ENCODE measurements at places on chromosomes 4 and X.
A peak's percentile ranks its signal among the peaks of the same experiment; 100 is the strongest.

DNA sequence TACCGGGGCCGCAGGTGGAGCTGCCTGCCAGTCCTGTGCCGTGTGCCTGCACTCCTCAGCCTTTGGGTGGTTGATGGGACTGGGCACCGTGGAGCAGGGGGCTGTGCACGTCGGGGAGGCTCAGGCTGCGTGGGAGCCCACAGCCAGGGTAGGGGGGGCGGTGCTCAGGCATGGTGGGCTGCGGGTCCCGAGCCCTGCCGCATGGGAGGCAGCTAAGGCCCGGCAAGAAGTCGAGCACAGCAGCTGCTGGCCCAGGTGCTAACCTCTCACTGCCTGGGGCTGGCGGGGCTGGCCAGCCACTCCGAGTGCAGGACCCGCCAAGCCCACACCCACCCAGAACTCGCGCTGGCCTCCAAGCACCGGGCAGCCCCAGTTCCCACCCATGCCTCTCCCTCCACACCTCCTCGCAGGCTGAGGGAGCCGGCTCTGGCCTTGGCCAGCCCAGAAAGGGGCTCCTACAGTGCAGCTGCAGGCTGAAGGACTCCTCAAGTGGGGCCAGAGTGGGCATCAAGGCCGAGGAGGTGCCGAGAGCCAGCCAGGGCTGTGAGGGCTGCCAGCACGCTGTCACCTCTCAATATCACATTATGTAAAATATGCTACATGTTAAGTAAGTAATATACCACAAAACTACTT lies 104.1 kb downstream of the COX7B2 start:
- DNase-seq = no peak

- no peak for DNase-seq
Measured at GRCh38 chr4:26533685-26534084, 43.4 kb upstream of the CCKAR start.

DNA sequence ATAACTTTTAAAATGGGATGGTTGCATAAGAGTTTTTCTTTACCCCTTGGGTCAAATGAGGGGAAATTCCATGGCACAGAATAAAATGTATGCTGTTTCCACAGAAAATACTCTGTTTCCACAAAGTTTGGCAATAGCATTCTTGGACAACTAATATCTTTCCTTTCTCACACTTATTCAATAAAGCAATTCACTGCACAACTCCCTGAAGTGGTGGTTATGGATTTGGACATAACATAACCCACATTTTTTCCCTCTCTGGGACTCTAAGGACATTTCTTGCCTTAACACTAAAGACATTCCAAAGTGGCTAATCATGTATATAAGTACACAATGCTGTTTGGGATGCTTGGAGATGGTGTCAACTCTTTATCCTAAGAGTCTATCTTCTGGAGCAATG lies 51.7 kb upstream of the GPM6B start:
- peak; percentile 31 for DNase-seq

GRCh38 chr4:153521999-153522801 lies 56.0 kb downstream of the TMEM131L start:
- DNase-seq = no peak

DNA sequence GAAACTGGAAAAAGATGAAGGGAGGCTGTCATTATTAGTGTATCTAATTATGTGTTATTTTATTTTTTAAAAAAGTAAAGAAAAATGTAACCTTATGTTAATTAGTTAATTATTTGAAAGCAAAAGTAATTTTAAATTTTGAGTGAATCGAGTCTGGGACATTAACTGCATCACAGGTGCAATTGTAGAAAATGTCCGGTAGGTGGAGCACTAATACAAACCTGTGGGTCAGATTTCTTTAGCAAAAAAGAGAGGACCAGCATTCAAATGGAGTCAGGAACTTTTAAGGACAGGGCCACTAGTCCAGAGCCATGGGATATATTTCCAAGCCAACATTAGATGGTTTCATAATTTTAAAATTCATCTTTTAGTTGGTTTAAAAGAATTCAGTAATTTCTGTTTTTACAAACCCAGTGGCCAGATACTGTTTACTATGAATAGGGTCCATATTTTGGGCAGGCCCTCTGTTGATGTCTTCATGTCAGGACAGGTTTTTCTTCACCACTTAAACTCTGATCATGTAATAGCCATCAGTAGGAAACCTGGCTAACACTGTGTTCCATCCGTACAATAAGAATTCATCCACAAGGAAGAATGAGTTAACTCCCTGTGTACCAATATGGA lies 27.2 kb downstream of the BST1 start:
- DNase-seq = no peak

DNA sequence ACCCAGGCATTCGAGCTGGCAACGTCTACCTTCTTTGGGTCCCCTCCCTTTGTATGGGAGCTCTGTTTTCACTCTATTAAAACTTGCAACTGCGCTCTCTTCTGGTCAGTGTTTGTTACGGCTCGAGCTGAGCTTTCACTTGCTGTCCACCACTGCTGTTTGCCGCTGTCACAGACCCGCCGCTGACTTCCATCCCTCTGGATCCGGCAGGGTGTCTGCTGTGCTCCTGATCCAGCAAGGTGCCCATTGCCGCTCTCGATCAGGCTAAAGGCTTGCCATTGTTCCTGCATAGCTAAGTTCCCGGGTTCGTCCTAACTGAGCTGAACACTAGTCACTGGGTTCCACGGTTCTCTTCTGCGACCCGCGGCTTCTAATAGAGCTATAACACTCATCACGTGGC lies 183.5 kb upstream of the GALNTL6 start:
- DNase-seq = no peak

DNA sequence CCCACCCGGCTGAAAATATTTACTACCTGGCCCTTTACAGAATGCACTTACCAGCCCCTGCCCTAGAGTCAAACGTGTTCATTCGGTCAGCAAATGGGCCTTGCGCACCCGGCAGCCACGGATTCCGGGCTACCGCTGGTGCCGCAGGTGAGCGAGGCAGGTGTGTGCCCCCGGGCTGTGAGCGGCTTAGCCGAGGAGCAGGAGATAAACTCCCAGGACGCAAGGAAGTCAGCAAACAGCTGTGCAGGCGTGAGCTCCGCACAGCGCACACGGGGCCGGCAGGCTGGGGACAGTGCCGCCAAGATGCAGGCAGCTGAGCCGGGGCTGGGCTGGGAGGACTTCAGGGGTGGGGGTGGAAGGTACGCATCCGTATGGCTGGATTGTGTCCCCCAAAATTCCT lies 211.2 kb upstream of the PSAPL1 start:
- DNase-seq = no peak

GRCh38 chr4:6492861-6493657 lies 20.6 kb upstream of the PPP2R2C start:
- DNase-seq = no peak

DNA sequence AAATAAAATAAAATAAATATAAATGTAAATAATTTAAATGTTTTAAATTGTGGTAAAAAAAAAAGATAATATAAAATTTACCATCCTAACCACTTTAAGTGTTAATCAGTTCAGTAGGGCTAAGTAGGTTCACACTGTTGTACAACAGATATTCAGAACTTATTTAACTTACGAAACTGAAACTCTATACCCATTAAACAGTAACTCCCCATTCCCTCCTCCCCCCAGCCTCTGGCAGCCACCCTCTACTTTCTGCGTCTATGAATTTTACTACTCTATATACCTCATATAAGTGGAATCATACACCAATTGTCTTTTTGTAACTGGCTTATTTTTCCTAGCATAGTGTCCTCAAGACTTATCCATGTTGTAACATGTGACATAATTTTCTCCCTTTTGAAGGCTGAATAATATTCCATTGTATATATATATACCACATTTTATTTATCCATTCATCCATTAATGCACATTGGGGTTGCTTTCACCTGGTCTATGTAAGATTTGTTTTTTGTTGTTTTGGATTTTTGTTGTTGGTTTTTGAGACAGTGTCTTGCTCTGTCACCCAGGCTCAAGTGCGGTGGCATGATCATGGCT lies 32.5 kb upstream of the ELF2 start:
- no peak for DNase-seq

DNA sequence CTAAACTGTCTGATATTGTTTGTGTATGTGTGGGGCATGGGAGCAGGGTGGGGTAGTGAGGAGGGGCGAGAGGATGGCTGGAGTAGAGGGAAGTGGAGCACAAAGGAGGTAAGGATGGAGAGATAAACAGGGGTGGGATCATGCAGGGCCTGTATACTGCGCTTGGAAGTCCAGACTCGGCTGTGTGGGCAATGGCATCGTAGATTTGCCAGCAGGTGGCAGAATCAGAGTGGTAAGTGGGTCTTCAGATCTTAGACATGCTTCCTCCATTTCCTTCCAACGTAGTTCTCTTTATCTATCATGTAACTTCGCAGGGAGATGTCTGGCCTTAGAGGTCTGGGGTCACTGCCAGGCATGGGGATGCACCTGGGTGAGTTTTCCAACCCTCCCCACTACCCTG lies 155.5 kb downstream of the PDGFRA start:
- DNase-seq = no peak

GRCh38 chrX:8289523-8289922 lies 118.5 kb upstream of the VCX2 start:
- DNase-seq = no peak

DNA sequence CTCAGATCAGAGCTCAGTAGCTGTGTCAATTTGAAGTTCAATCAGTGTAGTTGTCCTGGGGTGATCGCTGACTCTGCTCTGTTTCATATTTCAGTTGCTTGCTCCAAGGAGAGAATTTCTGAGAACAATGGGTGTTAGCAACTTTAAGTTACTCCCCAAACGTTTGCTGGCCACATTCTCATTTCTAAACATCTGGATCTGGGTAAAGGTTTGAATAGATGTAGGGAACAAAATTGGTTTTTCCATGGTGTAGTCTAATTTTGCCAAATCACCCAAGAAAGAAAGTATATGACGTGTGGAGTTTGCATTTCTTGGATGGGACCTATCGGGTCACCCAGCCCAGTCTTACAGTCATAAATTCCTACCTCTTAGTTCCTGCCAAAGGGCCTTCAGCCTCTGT lies 103.7 kb downstream of the AKAP4 start:
- no peak for DNase-seq

GRCh38 chr4:13365195-13365594 lies 118.9 kb downstream of the RAB28 start:
- no peak for DNase-seq

DNA sequence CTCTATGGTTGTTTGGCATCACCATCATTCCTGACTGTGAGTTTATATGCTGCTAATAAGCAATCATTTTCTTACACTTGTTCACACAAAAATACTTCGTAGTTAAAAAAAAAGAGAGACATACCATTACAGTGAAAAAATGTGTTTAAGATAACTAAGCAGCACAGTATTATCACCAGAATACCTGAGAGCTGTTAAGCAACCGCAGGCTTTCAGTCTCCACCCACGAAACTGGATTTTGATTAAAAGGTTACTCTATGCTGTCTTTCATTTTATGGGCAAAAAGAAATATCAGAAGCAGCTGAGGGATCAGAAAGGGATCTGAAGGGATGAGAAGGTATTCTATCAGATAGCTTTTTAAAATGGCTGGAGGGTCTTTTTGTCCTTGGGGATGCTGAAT lies 148.3 kb downstream of the NEK1 start:
- DNase-seq = no peak

GRCh38 chr4:143391261-143391660 lies 54.6 kb downstream of the GAB1 start:
- no peak for DNase-seq

- DNase-seq = no peak
Measured at GRCh38 chrX:86579777-86580176, 431.5 kb downstream of the DACH2 start.

- DNase-seq = no peak
Measured at GRCh38 chr4:103073792-103074438, 2.6 kb downstream of the SLC9B2 start.

- no peak for DNase-seq
Measured at GRCh38 chr4:140569307-140569638, 512 bp upstream of the UCP1 start.

GRCh38 chr4:38730830-38731646 lies 51.8 kb downstream of the TLR10 start:
- peak; percentile 91 for DNase-seq

DNA sequence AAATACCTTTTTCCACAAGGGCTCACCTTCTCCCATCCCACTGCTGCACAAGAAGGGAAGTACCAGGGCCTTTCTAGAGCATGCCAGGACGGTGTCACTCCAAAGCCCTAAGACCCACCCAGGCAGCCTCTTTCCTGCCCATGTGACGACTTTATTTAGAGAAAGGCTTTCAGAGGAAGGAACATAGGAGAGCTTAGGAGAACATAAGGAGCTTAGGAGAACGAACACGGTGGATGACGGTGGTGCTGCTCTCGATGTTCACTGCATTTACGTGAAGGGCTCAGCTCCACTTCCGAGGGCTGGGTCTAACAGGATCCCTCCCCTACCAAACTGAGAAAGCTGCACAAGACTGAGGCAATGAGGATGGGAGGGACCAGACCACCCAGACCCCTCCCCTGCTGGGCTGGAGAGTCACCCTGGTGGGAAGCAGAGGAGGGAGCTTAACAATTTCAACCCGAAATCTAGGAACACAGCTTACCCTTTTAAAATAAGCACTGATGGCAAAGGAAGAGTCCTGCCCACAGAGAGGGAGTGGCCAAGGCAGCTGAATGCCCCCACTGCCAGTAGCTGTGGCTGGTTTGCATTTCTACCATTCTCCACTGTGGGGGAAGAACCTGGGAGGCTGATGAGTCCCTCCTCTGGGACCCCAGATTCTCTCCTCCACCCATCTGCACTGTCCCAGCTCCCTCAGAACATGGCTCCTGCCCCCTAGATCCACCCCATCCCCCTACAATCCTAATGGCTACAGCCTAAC lies 29.8 kb downstream of the ZFYVE28 start:
- no peak for DNase-seq

- no peak for DNase-seq
Measured at GRCh38 chr4:60885011-60885410, 315.1 kb upstream of the ADGRL3 start.
